ENCODE measurements at places on chromosomes 16 and 17.

- no peak for DNase-seq
These were observed 42.1 kb downstream of the MAP1LC3B start for GRCh38 chr16:87434146-87434667.

- no peak for DNase-seq
These were observed 589.6 kb downstream of the WWOX start for GRCh38 chr16:78689028-78689427.

DNA sequence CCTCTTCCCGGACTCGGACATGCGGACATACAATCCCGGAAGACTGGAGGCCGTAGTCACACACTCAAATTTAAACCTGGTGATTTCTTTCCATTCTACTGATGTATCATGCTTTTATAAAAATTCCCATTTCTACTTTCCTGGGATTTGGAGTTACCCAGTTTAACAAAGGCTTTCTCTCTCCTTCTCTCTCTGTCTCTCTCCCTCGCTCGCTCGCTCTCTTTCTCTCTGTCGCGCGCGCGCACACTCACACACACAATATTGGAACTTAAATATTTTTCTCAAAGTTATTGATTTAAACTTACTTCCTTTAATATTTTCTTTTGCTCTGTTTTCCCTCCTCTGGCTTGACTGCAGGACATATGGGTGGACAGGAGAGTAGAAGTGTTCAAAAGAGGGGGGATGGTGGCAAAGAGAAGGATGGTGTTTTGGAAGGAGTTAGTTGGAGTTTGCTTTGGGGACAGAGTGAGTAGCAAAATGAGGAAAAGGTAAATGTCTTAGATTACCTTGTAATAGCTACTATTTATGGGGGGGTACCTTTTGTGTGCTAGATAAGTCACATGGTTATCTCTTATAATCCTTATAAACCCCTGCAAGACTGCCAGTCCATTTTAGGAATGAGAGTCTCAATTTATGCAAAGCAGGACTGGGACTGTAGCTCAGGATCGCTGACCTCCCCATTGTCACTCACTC, 878 bp upstream of the TRIM25 start:
- no peak for DNase-seq

- no peak for DNase-seq
These were observed 380.3 kb downstream of the SEC14L1 start for GRCh38 chr17:77521076-77521475.

GRCh38 chr17:38799501-38800236, at the start of gene PIP4K2B:
Gene PIP4K2B (minus strand): TSS chr17:38799556. CDS start chr17:38799424, 132 bp downstream.
- peak; percentile 86 for DNase-seq

DNA sequence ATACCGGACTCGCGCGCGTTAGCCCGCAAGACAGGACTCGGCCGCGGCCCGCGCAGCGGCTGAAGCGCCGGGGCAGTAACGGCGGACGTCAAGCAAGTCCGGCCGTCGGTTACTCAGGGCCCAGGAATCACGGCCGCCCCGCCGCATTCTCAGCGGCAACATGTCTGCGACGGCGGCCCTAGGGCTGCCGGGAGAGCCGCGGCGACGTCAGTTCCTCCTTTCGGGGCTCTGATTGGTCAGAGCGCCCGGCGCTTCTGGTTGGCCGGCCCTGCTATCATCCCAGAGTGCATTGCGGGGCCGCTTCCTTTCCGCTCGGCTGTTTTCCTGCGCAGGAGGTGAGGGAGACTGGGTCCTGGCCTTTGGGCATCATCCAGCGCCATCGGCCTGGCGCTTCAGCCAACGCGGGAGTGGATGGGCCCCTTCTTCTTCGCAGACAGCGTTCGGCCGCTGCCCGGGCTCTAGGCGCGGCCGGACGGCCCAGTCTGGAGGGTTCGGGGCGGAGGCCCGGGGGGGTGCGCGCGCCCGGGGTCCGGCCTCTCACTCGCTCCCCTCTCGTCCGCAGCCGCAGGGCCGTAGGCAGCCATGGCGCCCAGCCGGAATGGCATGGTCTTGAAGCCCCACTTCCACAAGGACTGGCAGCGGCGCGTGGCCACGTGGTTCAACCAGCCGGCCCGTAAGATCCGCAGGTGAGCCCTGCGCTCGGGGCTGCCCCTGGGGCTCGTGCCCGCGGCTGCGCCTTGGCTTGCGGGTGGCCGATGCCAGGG, at the start of gene RPL13:
Gene RPL13, plus strand, starts transcription at position 305 of the 764 bp plus-strand sequence. Its CDS starts 278 bp downstream, at position 583.
- peak; percentile 93 for DNase-seq

- DNase-seq: no peak
These were observed 21.1 kb upstream of the ZNF629 start for GRCh38 chr16:30808146-30808545.

All from activated naive CD4-positive, alpha-beta T cell treated with Interleukin-2 at 50 U/mL for 16 hours (primary cell).